Right renal pelvis (tissue), 4 donors: ENCODE measurements at places on chromosomes 11 and 22. TPM values are rescaled to one million over a fixed set of nuclear protein-coding genes. Genes with fewer than 3 reads are reported as not detected.

SCN3B gene
- 1.9 TPM for polyA plus RNA-seq

EMID1 gene
- polyA plus RNA-seq: 115 TPM

L3MBTL2 gene
- polyA plus RNA-seq: 25.9 TPM

C22orf42 gene
- polyA plus RNA-seq: not detected

MOGAT2 gene
- polyA plus RNA-seq: 1.7 TPM

KRTAP5-2 gene
- 0.19 TPM for polyA plus RNA-seq

GSTT2B gene
- polyA plus RNA-seq: 22.4 TPM

OR5A1 gene
- polyA plus RNA-seq: not detected

SNRPD3 gene
- polyA plus RNA-seq: 165 TPM

PHF21B gene
- 3.5 TPM for polyA plus RNA-seq

ANGPTL5 gene
- polyA plus RNA-seq: not detected

ELF5 gene
- 103 TPM for polyA plus RNA-seq

PTGDR2 gene
- 0.23 TPM for polyA plus RNA-seq

PIH1D2 gene
- polyA plus RNA-seq: 8.6 TPM

KIRREL3 gene
- 1.4 TPM for polyA plus RNA-seq

SAA2 gene
- 0.20 TPM for polyA plus RNA-seq

NPAS4 gene
- polyA plus RNA-seq: 0.12 TPM

OR52I1 gene
- not detected for polyA plus RNA-seq

EFCAB6 gene
- 4.9 TPM for polyA plus RNA-seq

MS4A14 gene
- polyA plus RNA-seq: 0.15 TPM

IFITM5 gene
- polyA plus RNA-seq: 0.48 TPM

POU2AF3 gene
- 9.2 TPM for polyA plus RNA-seq

CASP1 gene
- polyA plus RNA-seq: 4.2 TPM

TENM4 gene
- polyA plus RNA-seq: 23.9 TPM

OVOL1 gene
- 12.8 TPM for polyA plus RNA-seq
